Stimulated activated CD4-positive, alpha-beta T cell treated with anti-CD3 and anti-CD28 coated beads, Interleukin-4, amount 100 ng/mL, for 4 hours (primary cell): ENCODE measurements at places on chromosomes 4 and X.

GRCh38 chr4:98566361-98567008 is 91.9 kb downstream of the TSPAN5 start:
- no peak for DNase-seq

DNA sequence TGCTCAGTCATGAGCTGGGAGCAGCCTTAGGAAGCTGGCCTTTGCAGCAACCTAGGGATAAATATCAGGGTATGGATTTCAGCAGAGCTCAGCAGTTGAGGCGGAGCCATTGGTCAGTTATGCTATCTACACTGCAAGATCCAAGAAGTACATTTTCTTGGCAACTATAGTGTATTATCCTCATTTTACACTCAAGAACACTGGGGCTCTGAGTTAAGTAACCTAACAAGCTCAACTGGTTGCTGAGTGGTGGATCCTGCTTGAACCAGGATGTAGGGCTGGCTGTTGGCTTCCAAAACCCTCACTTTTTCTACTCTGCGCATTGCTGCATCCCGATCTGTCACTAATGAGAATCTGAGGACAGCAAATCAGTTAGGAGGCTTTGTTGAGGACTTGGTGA is 1.5 kb upstream of the SCARB2 start:
- DNase-seq, result no peak

DNA sequence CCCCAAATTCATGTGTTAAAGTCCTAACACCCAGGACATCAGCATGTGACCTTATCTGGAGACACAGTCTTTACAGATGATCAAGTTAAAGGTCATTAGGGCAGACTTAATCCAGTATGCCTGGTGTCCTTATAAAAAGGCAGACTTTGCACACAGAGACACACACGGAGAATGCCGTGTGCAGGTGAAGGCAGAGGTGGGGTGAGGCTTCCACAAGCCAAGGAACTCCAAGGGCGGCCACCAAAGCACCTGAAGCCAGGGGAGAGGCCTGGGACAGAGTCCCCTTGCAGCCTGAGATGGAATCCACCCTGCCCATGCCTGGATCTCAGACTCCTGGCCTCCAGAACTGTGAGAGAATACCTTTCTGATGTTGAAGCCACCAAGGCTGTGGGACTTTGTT is 26.1 kb upstream of the SORCS2 start:
- no peak for DNase-seq

DNA sequence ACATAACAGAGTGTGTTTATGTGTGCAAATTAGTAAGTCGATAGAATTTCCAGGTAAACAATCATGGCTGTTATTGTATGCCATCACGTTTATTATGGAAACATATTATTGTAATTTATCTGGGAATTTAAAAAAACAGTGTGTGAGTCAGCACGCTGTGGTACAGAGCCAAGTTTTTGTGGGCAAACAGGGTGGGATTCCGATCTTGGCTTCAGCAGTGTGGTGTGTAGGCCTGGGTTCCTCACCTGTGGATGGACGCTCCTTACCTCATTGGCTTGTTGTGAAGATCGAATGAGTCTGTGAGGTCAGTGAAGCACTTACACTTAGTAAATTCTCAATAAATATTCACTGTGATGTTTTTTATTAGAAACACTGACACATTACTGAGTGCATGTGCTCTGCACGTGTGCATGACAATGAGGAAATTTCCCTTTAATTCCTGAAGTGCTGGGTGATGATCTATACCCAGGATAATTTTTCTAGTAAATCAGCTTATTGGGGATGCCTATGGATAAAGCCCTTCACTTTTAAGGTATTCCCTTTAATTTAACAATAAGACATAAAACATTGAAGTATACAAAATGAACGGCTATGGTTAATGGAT is 36.4 kb downstream of the SLIT2 start:
- DNase-seq, result no peak

DNA sequence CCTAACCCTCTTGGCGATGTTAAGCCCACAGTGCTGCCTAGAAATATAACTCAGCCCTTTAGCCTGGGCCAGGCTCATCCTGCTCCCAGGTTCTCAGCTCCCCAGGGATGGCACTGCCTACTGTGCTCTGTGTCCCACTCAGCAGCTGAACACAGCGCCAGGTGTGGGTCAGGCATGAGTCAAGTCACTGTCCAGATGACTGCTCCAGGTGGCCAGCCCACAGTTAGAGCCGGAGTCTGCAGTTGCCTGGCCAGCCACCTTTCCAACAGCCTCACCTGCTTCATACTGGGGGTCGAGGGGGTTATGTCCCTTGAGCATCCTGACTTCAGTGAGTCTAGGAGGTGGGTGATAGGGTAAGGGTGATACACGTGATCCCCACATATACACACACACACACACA is 48.4 kb downstream of the TBC1D14 start:
- DNase-seq, result no peak
